DMS79 (cell line): ENCODE measurements at places on chromosomes 12 and 14.

DNA sequence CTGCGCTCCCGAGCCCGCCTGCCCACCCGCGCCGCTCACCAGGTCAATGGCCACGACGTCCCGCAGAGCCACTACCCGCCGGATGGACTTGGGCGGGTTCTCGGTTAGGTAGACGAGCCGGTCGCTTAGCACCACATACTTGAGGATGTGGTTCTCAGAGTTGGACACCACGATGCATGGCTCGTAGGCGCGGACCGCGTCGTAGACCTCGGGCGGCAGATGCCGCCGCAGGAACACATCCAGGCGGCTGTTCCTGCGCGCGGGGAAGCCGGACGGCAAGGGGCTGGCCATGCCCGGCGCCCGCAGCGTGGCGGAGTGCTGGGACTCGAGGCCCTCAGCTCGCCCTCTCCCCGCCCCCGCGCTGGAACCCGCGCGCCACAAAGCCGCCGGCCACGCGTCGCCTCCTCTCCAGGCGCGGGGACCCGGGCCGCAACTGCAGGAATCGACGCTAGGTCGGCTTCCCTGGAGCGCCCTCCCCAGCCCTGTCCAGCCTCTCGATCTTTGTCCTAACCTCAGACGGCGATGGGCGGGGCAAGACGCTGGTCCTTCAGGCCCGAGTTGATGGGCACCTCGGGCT is at the start of gene C12orf56:
C12orf56 (minus strand) TSS at position 484 of the 577 bp plus-strand sequence; CDS start at position 291, 193 bp downstream.
- DNase-seq, result peak; percentile 36

GRCh38 chr12:48197549-48197970 is 5.5 kb downstream of the OR10AD1 start:
- DNase-seq, result peak; percentile 57

DNA sequence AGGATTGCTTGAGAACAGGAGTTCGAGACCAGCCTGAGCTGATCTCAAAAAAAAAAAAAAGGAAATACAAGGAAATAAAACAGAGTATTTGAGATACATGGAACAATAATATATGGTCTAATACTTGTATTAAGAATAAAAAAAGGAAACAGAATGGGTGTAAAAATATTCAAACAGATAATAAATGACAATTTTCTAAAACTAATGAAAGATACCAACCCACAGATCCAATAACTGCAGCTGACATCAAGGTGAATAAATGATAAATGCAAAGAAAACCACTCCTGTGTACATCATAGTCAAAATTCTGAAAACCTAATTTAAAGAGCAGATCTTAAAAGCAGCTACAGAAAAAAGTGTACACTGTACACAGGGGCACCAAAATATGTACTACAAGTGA is 4.1 kb upstream of the ETV6 start:
- no peak for DNase-seq

DNA sequence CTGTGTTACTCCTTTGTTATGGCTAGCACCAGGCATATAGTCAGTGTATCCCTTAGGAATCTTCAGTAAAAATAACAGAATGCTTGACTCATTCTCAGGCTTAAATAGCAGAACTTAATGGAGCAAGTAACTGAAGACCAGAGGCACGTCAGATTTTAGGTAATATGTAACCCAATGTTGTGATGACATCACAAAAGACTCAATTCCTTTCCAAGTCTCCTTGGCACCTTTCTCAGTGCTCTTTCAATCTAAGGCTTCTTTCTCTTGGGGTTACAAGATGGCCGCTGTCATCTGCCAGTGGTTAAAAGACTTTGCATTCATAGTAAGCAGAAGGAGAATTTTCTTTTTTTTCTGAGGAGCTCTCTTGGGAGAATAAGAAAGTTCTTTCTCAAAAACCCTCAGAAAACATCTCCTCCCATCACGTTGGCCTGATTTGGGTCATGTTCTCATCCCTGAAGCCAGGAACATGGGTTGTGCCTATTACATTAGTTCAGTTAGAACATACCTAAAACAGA is 33.4 kb upstream of the DCN start:
- no peak for DNase-seq

DNA sequence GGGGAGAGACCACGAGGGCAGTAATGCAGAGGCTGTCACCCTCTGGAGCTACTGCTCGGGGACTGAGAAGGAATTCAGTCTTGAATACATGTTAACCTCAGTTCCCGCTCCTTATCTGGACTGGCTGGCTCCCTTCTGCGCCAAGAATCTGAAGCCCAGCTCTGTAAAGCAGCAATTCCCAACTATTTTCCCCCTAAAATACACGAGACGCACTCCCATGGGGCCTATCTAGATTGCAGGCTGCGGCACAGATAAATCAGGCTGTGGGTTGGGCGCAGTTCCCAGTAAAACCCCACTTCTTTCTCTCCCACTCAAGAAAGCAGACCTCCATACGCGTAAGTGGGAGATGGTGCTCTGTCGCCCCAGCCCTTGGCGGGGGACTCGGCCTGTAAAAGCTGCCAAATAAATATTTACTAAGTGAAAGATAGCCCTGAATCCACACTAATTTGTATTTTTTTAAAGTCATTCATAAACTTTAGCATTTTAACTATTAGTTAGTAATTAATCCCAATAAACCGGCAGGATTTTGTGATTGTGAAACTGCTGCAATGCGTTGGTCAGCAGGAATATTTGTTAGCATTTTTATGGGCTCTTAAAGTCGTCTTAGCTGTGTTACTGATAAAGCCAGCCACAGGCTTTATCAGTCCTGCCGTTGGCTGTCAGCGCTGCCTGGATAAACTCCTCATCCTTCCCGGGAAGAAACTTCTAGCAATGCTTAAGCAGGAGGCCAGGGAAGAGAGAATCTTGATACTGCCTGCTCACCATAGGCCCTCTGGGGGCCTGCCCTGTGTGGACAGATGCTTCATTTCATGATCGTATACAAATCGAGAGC is 17.8 kb downstream of the FBXL14 start:
- DNase-seq, result peak; percentile 32

DNA sequence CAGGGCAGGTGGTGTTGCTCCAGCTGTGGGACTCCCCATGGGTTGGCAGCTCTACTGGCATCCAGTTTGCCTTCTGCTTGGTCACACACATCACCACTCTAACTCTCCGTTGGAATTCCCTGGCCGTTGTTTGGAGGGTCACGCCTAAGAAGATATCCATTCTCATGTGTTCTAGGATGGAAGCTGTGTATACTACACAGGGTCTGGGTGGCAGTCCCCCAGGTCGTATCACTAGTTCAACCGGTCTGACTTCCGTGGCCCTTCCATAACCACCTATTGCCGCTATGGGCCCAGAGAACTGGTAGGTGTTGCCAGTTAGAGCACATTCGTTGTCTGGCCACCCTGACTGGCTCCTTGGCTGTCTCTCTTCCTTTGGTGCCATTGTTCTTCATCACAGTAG is 456.3 kb downstream of the TMEM121 start:
- no peak for DNase-seq

DNA sequence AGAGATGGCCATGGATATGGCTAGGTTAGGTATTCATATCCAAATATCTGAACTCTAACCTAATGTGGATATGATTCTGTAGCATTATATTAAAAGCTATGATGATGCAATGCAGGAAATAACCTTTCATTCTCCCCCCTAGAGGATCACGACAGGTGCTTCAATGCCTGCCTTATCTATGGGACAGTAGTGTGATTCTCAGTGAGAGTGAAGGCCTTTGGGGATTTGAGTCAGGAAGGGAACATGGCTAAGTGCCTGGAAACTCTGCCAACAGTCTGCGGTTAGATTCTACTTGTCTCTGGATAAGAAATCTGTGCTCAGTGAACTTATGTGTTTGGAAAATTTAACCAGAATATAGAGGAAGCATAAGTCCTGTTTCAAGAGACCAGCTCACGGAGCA is 81.8 kb downstream of the SLC38A1 start:
- DNase-seq, result no peak

- no peak for DNase-seq
Observed at GRCh38 chr12:110889361-110889760, 31.0 kb downstream of the MYL2 start.

- no peak for DNase-seq
Observed at GRCh38 chr12:72658615-72659014, 386.4 kb downstream of the TRHDE start.

- DNase-seq, result no peak
Observed at GRCh38 chr12:124126950-124127655, 154.1 kb downstream of the ZNF664 start.

DNA sequence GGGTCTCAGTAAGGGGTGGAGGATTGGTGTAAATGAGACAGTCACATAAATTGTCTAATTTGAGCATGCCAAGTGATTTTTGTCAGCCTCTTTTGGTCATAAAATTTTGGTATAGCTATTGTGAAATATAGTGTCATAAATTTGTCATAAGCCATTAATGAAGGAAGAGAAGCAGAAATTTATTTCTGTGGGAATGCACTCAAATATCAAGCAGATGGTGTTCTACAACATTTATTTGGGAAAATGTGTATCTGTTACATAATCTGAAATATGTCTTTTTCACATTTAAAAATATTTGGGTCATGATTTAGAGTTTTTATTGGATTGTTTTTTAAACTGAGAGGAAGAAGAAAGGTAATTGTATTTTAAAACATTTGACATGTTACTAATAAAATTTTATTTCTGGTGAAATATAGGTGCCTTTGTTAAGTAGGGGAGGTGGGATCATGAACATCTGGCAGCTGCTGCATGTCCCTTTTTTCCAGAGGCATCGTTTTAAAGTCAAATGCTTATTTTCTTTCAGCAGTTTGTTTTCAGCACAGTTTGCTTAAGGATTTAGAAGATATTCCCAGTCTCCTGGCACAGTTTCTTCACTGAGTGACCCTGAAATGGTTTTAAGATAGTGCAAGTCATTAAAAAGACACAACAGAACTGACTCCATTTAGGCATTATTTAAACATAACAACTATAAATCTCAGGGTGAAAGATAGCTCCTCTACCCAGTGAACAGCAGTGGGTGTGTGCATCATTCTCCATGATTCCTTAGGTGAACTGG is 371.7 kb downstream of the SNAPC1 start:
- no peak for DNase-seq

GRCh38 chr12:12903642-12904609 is 12.6 kb downstream of the GPRC5A start:
- DNase-seq, result no peak

DNA sequence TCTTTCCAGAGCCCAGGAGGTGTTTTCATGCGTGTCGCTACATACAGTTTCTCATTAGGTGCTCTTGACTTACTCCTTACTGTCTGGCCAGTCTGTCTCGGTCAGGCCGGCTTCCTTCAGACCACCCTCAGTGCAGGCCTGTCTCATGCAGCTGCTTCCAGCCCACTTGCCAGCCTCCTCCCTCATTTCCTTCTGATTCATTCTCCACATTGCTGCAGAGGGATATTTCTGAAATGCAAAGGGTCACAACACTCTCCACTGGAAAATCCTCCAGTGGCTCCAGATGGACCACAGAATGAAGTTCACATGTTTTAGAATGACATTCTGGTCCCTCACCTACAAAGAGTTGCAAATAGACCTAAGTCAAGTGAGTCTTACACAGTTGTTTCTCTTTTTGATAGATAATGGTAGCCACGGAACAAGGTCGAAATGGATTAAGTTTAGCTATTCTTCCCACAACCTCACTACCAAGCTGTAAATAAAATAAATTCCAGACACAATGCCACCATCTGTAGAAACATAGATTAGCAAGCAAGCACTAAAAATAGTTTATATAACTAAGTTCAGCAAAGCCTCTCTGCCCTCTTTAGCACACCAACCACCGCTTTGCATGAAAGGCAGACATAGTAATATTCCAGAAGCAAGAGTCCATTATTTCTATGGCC is 146.9 kb downstream of the ESR2 start:
- no peak for DNase-seq

DNA sequence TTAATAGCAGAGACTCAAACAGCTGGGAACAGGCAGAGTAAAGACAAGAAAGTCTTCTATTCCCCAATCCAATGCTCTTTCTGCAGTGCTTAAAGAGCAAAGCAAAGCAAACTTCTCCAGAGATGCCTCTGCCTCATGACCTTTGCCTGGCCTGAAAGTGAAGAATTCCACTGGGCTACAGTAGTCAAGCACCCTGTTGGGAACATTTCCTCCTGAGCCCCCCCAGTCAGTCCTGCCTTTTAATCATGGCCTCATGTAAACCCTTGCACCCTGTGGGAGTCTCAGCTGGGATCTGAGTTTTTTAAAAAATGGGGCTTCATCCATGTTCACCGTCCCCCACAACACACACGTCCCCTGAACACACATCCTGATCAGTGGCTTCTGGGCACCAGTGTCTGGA is 62.7 kb upstream of the TSPAN11 start:
- DNase-seq, result no peak

DNA sequence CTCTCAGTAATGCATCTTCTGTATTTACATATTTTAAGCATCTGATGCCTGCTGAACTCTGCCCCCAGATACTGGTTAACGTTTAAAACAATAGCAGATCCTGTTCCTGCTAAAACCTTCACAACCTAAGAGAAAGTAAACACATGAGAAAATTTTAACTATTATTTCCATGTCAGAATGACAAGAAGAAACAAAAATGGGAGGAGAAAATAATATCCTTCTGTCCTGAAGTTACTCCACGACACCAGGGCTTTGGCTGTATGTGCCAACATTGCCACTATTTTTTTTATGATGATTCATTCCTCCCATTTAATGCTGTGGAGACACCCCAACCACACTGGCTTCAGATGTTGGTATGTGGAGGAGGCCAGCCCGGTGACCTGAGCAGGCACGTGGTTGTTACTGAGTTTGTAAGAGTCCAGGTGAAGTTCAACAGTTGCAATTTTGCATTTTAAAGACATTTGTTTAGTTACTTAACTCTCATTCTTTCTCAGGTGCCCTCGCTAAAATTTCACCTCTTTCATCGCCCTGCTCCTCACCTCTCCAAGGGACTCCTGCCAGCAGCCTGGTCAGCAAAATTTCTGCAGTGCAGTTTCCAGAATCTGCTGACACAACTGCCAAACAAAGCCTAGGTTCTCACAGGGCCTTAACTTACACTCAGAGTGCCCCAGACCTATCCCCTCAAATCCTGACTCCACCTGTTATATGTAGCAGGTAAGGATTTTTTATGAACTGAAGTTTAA is 65.5 kb upstream of the SLCO1C1 start:
- no peak for DNase-seq

DNA sequence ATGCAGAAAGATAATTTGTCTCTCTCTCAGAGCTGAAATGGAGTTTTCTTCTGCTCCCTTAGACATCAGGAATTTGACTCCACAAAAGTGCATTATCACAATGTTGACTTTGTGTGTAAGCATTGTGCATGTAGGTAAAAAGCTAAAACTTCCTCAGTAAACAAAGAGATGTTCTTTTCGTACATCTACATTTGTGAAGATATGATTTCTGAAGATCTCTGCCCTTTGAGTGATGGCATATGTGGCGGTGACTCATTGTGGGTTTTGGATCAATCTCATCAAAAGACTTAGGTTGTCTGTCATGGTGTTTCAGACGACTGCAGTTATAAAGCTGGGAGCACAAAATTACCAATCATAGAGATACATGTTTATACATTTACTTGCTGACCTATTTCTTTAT is 411.4 kb upstream of the LMO3 start:
- DNase-seq, result no peak

DNA sequence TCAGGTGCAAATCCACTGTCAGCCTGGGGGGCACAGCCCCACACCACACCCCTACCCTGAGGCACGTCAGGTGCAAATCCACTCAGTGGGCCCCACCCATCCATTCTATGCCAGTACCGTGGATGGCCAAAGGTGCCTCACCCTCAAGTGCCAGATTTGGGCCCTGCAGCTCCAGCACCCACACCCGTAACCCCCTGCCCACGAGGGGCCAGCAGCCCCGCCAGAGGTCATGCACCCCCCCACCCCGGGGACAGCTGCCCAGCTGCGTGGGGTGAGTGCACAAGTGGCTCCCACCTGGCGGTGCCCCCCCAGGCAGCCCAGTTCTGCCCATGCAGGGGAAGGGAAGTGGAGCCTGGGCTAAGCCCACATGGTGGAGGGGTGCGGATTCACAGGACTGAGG is 51.2 kb downstream of the FBRSL1 start:
- no peak for DNase-seq
